ENCODE measurements at places on chromosomes 12 and 14.

- no peak for DNase-seq
Measured at GRCh38 chr12:55637467-55637866, 775 bp downstream of the OR10P1 start.

DNA sequence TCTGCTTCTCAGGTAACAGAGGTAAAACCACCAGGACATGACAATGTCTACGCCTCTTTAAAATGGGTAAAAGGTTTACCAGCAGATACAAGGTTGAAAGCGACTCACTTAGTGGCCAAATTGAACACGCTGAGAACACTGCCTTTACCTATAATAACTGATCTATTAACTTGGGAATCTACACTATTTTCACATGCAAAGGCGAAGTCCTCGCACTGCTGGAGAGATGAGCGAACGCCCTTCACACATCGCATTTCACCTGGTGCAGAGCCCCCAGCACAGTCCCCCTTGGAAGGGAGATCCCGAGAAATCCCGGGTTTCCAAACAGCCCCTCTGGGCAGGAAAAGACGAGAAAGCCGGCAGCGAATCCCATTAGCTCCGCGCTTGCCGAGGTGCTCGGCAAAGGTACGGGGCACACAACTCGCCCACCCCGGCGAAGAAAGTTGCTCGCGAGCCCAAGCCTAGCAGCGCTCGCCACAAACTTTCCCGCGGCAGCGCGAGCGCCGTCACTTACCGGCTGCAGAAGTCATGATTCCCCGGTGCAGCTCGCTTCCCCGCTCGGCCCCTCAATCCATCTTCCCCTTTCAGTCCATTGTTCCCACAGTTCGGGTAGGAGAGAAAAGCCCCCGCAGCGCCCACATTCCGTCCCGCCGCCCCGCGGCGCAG lies 423 bp downstream of the FGD6 start:
- DNase-seq = no peak

GRCh38 chr14:103169954-103170353 lies 46.7 kb downstream of the TNFAIP2 start:
- DNase-seq = no peak

DNA sequence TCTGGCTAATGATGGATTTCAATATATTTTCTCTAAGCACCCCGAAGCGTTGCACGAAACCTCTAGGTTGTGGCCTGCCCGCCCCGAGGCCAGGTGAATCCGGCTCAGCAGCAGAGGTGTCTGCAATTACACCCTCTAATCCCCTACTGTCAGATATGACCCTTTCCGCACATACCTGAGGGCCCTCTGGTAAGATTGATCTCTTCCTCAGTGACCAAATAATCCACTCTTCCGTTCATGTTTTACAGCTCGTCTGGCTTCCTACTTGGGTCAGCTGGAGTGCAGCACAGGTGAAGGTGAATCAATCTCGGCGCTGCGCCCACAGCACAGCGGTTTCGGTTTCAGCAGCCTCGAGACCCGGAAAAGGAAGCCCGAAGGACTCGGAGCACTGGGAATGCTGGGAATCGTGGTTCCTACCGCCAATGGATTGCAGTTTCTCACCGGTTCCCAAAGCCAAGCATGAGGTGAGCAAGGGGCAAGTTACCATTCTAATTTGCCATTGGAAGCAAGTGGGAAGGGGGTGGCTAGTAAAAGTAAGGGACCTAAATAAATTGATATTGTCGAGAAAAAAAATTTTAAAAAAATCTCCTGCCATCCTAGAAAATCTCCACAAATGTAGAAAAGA lies at the start of gene SYNJ2BP:
Gene SYNJ2BP (minus strand): TSS at position 366 of the 625 bp plus-strand sequence. CDS start 127 bp downstream, at position 239.
- DNase-seq = peak; percentile 55

GRCh38 chr12:109173443-109174240 lies 57.3 kb downstream of the ACACB start:
- DNase-seq = no peak

DNA sequence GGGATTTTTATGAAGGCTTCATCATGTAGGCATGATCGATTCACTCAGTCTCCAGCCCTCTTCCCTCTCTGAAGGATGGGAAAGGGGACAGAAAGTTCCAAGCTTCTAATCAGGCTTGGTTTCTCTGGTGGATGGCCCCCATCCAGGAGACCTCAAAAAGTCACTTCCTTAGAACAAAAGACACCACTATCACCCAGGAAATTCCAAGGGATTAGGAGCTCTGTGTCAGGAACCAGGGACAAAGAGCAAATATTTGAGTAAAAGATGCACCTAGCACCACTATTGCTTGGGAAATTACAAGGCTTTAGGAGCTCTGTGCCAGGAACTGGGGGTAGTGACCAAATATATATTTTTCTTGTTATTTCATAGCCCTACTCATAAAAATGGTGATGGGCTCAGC lies 33.6 kb upstream of the TMX1 start:
- DNase-seq = no peak

Data from activated naive CD4-positive, alpha-beta T cell treated with anti-CD3 and anti-CD28 coated beads, Interleukin-2, amount 50 U/mL, for 16 hours (primary cell).